ENCODE measurements at places on chromosomes 13 and 19. TPM values are rescaled to one million over a fixed set of nuclear protein-coding genes. Genes with fewer than 3 reads are reported as not detected.

ICAM4 gene
- total RNA-seq, result 0.33 TPM

ACP5 gene
- 5.7 TPM for total RNA-seq

- DNase-seq, result no peak
- no peak overlapping the region for H3K27ac ChIP-seq
- H3K4me1 ChIP-seq, result no peaks in the 10 kb centered on the region
- no peak overlapping the region for H3K4me3 ChIP-seq
These were observed 13.1 kb upstream of the TMEM161A start for GRCh38 chr19:19151418-19151817.

DNA sequence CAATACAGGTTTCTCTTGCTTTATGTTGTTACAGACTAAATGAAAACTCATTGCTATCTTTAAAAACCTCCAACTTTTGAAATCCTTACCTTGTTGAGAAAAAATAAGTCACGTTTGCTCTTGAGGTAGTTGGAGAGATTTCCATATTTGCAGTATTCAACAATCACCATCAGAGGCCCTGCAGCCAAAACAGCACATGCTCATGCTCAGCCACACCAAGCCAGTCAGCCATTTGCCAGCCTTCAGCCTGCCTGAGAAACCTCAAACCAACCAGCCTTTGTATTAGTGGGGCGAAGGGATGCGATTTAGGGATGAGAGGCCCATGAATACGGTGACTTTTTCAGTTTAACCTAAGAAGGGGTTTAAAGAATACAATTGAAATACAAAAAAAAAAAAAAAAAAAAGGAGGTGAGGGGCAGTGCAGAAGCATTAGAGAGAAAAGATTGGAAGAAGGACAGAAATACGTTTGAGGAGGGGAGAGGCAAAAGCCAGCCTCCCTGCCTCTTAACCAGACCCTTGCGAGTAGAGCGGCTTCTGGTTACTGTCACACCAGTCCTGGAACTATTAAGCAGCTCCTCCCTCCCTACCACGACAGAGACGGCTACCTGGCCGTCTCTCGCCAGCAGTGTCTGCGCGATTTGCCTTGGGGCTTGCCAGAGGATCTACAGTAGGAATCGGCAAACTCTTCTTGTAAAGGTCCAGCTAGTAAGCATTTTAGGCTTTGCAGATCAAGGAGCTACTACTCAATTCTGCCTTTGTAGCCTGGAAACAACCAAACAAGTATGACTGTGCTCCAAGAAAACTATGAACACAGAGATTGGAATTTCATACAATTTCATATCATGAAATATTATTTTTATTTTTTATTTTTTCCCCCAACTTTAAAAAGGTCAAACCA is 167.3 kb downstream of the FLT1 start:
- no peak for DNase-seq
- no peaks in the 10 kb centered on the region for H3K27me3 ChIP-seq
- no peak overlapping the region for H3K4me3 ChIP-seq
- no peaks in the 10 kb centered on the region for H3K36me3 ChIP-seq
